ENCODE measurements at places on chromosomes 3 and 15. TPM values are rescaled to one million over a fixed set of nuclear protein-coding genes. Genes with fewer than 3 reads are reported as not detected.

Gene PRSS50
- total RNA-seq = 1.4 TPM

Gene HDAC11
- 15.8 TPM for total RNA-seq

Gene LIPH
- 0.16 TPM for total RNA-seq

Gene RTP1
- total RNA-seq = 5.9 TPM

Gene TPRG1
- total RNA-seq = 0.35 TPM

Gene GOLGA6L25
- total RNA-seq = not detected

Gene RTP3
- not detected for total RNA-seq

Gene CYP11A1
- total RNA-seq = 3.3 TPM

Gene COLQ
- total RNA-seq = 0.66 TPM

Gene P2RY1
- total RNA-seq = 59.8 TPM

Gene ZNF860
- total RNA-seq = 14.7 TPM

Gene INSYN1
- total RNA-seq = 14.2 TPM

Gene CATSPER2
- total RNA-seq = 4.4 TPM

Gene CIB2
- 62.6 TPM for total RNA-seq

Gene CCDC54
- total RNA-seq = not detected

Gene ADAMTS9
- total RNA-seq = 0.31 TPM

DNA sequence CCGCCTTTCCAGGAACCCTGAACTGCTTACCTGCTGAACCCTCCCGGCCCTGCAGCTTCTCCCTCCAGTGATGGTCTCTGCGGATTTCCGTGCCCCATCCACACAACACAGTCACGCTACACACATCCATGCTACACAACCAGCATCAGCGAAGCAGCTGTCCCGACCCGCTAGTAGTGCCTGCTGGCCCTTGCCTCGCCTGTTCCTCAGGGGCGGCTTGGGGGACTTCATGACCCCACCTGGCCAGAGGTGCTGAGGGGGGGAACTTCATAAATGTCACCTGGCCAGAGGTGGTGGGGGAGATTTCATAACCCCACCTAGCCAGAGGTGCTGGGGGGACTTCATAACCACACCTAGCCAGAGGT, 530 bp upstream of the TUBGCP5 start:
- H3K36me3 ChIP-seq = 0 out of 2 replicates have a peak, but pooled peaks cover 4% of the 10 kb centered on the region
- H3K4me3 ChIP-seq = peak overlapping the region; percentile 67
- no peaks in the 10 kb centered on the region for H3K4me1 ChIP-seq
- DNase-seq = no peak

DNA sequence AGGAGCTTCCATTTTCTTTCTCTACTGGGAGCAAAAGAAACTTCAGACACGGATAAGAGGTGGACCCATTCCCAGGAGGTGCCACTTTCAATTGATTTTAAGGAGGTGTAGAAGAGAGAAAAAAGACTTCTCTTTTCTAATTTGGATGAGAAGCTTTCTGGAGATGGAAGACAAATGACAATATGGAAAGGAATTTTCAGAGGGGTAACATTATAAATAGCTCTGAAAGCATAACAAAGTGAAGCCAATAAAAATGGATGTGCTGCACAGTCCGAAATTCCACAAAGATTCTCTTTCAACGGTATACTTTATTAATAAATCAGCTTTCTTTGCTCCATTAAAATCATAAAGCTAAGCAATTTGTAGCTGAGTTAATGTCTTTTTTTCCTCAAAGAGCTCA, 607.2 kb upstream of the MDFIC2 start:
- no peak overlapping the region for H3K27ac ChIP-seq
- no peaks in the 10 kb centered on the region for H3K36me3 ChIP-seq
- H3K27me3 ChIP-seq = no peaks in the 10 kb centered on the region
- DNase-seq = no peak
- no peak overlapping the region for H3K4me3 ChIP-seq

GRCh38 chr3:153162513-153163392, 727 bp downstream of the RAP2B start:
- H3K4me3 ChIP-seq = peak overlapping the region; percentile 96
- DNase-seq = peak; percentile 56
- no peak overlapping the region for H3K27ac ChIP-seq
- H3K36me3 ChIP-seq = no peaks in the 10 kb centered on the region
- H3K27me3 ChIP-seq = peaks cover 7% of the 10 kb centered on the region
- peaks cover 24% of the 10 kb centered on the region for H3K4me1 ChIP-seq

- H3K27ac ChIP-seq = no peak overlapping the region
- no peak for DNase-seq
- H3K4me3 ChIP-seq = no peak overlapping the region
Observed at GRCh38 chr3:167251678-167252077, 128.4 kb downstream of the ZBBX start.

DNA sequence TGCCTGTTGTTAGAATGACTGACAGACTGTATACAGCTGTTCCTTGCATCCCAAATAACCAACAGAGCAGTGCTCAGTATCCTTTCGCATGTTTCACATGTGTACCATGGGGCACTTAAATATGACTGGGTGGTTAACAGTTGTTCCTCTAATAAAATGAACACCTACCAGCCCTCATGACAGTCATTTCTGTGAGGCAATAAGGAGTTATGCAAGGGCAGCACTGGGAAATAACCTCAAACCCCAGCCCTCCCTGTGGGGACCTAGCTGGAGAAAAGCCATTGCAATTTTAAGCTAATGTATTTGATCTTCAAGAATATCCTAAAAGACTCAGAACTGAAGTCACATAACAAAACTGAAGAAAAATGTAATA, 7.3 kb downstream of the RFT1 start:
- H3K4me1 ChIP-seq = no peaks in the 10 kb centered on the region
- no peak overlapping the region for H3K4me3 ChIP-seq
- H3K36me3 ChIP-seq = peaks cover 22% of the 10 kb centered on the region
- no peak overlapping the region for H3K27ac ChIP-seq

- no peaks in the 10 kb centered on the region for H3K36me3 ChIP-seq
- DNase-seq = no peak
- H3K4me3 ChIP-seq = no peak overlapping the region
- no peaks in the 10 kb centered on the region for H3K4me1 ChIP-seq
- no peak overlapping the region for H3K27ac ChIP-seq
- H3K27me3 ChIP-seq = no peaks in the 10 kb centered on the region
Observed at GRCh38 chr3:53730576-53730975, 115.6 kb downstream of the CHDH start.

GRCh38 chr15:59354417-59355031, 18.1 kb downstream of the MYO1E start:
- H3K4me3 ChIP-seq = peak overlapping the region; percentile 41
- H3K27me3 ChIP-seq = no peaks in the 10 kb centered on the region
- H3K4me1 ChIP-seq = peaks cover 58% of the 10 kb centered on the region
- H3K36me3 ChIP-seq = no peaks in the 10 kb centered on the region

GRCh38 chr15:100707229-100707628, 104.8 kb downstream of the ASB7 start:
- no peak overlapping the region for H3K4me3 ChIP-seq
- DNase-seq = no peak
- H3K27ac ChIP-seq = no peak overlapping the region
- no peaks in the 10 kb centered on the region for H3K27me3 ChIP-seq
- H3K36me3 ChIP-seq = no peaks in the 10 kb centered on the region

GRCh38 chr3:168249550-168250414, 154.1 kb upstream of the GOLIM4 start:
- H3K27me3 ChIP-seq = peaks cover 38% of the 10 kb centered on the region
- peaks cover 38% of the 10 kb centered on the region for H3K4me1 ChIP-seq
- peak; percentile 95 for DNase-seq
- H3K4me3 ChIP-seq = peak overlapping the region; percentile 95

GRCh38 chr3:14122301-14122700, 2.4 kb downstream of the CHCHD4 start:
- no peaks in the 10 kb centered on the region for H3K36me3 ChIP-seq
- no peak overlapping the region for H3K27ac ChIP-seq
- no peak overlapping the region for H3K4me3 ChIP-seq

DNA sequence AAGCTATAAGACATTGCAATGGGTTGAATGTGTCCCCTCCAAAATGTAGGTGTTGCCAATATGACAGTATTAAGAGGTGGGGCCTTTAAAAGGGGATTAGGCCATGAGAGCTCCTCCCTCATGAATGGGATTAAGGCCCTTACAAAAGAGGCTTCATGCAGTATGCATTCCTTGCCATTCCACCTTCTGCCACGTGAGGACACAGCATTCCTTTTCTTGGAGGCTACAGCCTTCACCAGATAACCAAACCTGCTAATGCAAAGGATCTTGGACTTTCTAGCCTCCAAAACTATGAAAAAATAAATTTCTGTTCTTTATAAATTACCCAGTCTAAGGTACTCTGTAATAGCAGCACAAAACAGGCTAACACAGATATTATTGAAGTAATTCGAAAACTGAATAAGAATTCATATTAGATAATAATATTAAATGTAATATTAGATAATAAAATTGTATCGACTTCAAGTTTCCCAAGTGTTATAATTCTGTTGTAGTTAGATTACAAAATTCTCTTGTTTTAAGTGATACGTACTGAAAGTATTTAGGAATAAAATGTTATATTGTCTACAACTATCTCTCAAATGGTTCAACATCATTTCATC, 29.4 kb upstream of the ATP8B4 start:
- no peaks in the 10 kb centered on the region for H3K27me3 ChIP-seq
- H3K27ac ChIP-seq = no peak overlapping the region
- DNase-seq = peak; percentile 84

- H3K36me3 ChIP-seq = no peaks in the 10 kb centered on the region
- no peaks in the 10 kb centered on the region for H3K27me3 ChIP-seq
- no peak overlapping the region for H3K27ac ChIP-seq
Observed at GRCh38 chr15:77504306-77504705, 83.6 kb downstream of the HMG20A start.

DNA sequence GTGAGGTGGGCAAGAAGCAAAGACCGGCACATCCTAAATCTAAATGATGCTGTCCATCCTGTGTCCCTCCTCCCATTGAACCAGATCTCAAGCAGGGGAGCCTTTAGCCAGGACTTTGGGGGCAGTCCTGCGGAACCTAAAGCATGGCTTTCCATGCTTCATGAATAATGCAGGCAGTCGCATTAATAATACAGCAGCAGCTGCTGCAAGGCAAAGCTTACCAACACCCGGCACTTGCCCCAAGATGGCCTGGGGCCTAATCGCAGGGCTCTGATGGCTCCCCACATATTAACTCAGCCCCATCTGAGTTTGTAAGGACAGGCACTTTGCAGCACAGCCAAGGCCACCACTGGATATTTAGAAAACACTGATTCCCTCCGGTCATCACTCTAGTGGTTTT, 114.4 kb downstream of the NTRK3 start:
- no peaks in the 10 kb centered on the region for H3K4me1 ChIP-seq
- no peaks in the 10 kb centered on the region for H3K36me3 ChIP-seq
- no peak overlapping the region for H3K27ac ChIP-seq
- DNase-seq = no peak
- no peak overlapping the region for H3K4me3 ChIP-seq

GRCh38 chr15:70079888-70080287, 17.8 kb downstream of the TLE3 start:
- no peak overlapping the region for H3K4me3 ChIP-seq
- no peaks in the 10 kb centered on the region for H3K27me3 ChIP-seq
- peaks cover 51% of the 10 kb centered on the region for H3K4me1 ChIP-seq

GRCh38 chr3:154131830-154132229, 10.6 kb downstream of the ARHGEF26 start:
- H3K36me3 ChIP-seq = no peaks in the 10 kb centered on the region
- no peak overlapping the region for H3K27ac ChIP-seq
- H3K4me3 ChIP-seq = no peak overlapping the region
- peaks cover 12% of the 10 kb centered on the region for H3K4me1 ChIP-seq

DNA sequence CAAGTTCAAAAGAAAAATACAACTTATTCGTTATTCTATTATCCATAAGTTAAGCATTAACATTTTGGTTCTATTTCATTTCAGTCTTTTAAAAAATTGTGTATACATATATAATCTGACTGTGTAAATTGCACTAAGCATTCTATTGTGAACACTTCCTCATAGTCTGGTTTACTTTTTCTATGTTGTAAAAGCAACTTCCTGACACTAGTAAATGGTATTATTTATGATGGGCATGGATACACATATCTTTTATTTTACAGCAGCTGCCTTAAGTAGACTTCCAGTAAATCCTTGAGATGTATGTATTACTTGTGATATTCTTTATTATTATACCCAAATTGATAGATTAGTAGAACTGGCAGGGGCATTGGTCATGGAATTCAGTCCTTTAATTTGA, 58.2 kb downstream of the FNDC3B start:
- DNase-seq = no peak

GRCh38 chr3:27752926-27753325, 30.8 kb upstream of the EOMES start:
- no peak overlapping the region for H3K4me3 ChIP-seq
- no peak overlapping the region for H3K27ac ChIP-seq
- no peak for DNase-seq
- H3K27me3 ChIP-seq = no peaks in the 10 kb centered on the region
- no peaks in the 10 kb centered on the region for H3K4me1 ChIP-seq

- H3K4me3 ChIP-seq = no peak overlapping the region
- peaks cover 13% of the 10 kb centered on the region for H3K4me1 ChIP-seq
- DNase-seq = no peak
- no peaks in the 10 kb centered on the region for H3K27me3 ChIP-seq
Observed at GRCh38 chr3:66800941-66801545, 197.1 kb upstream of the KBTBD8 start.

- H3K4me1 ChIP-seq = no peaks in the 10 kb centered on the region
- H3K4me3 ChIP-seq = no peak overlapping the region
- H3K27me3 ChIP-seq = no peaks in the 10 kb centered on the region
- H3K27ac ChIP-seq = no peak overlapping the region
Observed at GRCh38 chr3:81485444-81485865, 276.0 kb downstream of the GBE1 start.

GRCh38 chr15:52419494-52419893, 109.2 kb downstream of the MYO5A start:
- no peaks in the 10 kb centered on the region for H3K36me3 ChIP-seq
- H3K4me3 ChIP-seq = no peak overlapping the region
- H3K4me1 ChIP-seq = no peaks in the 10 kb centered on the region
- H3K27ac ChIP-seq = no peak overlapping the region

DNA sequence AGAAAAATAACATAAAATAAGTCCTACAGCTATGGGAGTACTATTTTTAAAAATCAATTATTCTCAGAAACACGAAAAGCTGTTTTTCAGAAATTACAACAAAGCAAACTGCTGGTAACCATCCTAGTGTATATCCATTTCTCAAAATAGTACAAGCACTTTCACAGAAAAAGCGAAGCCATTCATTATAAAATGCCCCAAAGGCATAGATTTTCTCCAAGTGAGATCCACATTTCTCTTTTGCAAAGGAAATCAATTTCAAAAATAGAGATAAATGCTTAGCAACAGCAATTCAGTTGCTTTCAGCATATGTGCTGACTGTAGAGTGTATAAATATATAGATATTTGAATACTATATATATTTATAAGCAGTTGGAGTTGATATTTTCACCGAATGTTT, 1266.3 kb downstream of the SI start:
- no peaks in the 10 kb centered on the region for H3K4me1 ChIP-seq
- no peak overlapping the region for H3K4me3 ChIP-seq
- H3K27ac ChIP-seq = no peak overlapping the region
- DNase-seq = no peak
- H3K27me3 ChIP-seq = no peaks in the 10 kb centered on the region

DNA sequence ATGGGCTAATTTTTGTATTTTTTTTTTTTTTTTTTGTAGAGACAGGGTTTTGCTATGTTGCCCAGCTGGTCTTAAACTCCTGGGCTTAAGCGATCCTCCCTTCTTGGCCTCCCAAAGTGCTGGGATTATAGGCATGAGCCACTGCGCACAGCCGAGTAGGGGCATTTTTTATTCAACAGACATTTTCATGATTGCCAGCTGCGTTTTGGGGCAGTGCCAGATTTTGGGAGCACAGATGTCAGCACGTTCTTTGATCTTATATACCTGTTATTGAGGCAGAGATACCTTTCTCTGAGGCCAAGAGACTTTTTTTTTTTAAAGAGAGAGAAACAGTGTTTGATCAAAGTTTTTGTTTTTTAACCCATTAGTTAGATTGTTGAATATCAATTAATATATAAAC, 16.8 kb downstream of the NEO1 start:
- DNase-seq = no peak
- no peaks in the 10 kb centered on the region for H3K36me3 ChIP-seq
- no peaks in the 10 kb centered on the region for H3K4me1 ChIP-seq
- no peaks in the 10 kb centered on the region for H3K27me3 ChIP-seq
